ENCODE measurements at places on chromosomes 5 and 9. TPM values are rescaled to one million over a fixed set of nuclear protein-coding genes. Genes with fewer than 3 reads are reported as not detected.

OTP gene
- not detected for total RNA-seq

GRXCR2 gene
- total RNA-seq: not detected

PAPPA gene
- 1.0 TPM for total RNA-seq

OBP2B gene
- total RNA-seq: not detected

SIT1 gene
- total RNA-seq: 0.26 TPM

SOX30 gene
- total RNA-seq: not detected

SEMA5A gene
- 3.4 TPM for total RNA-seq

HTR1A gene
- total RNA-seq: not detected

GPR150 gene
- 3.3 TPM for total RNA-seq

- no peak for DNase-seq
Measured at GRCh38 chr9:14530366-14530765, 162.9 kb downstream of the ZDHHC21 start.

DNA sequence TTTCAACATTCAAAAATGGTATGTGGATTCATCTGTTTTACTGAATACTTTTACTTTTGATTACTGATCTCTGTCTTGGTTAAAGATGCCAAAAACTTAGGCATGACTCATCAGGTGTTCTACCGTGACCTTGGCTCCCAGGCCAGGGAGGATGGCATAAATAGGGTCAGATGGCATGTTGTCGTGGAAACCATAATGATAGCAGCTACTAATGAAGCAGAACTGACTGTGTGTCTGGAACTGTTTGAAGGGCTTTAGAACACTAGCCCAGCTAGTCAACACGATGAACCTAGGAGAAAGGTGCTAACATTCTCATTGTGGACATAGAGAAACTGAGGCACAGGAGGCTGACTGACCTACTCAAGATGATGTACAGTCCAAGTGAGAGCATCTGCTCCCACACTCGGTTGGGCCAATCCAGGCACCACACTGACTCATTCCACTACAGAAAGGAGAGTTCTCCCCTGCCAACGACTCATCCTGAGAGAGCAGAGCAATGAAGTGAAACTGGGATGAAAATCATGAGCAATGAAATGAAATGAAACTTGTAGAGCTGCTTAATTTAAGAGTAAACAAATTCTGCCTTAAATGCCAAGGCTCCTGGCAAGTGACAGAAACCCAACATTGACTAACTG lies 116.0 kb downstream of the TENT4A start:
- no peak for DNase-seq

DNA sequence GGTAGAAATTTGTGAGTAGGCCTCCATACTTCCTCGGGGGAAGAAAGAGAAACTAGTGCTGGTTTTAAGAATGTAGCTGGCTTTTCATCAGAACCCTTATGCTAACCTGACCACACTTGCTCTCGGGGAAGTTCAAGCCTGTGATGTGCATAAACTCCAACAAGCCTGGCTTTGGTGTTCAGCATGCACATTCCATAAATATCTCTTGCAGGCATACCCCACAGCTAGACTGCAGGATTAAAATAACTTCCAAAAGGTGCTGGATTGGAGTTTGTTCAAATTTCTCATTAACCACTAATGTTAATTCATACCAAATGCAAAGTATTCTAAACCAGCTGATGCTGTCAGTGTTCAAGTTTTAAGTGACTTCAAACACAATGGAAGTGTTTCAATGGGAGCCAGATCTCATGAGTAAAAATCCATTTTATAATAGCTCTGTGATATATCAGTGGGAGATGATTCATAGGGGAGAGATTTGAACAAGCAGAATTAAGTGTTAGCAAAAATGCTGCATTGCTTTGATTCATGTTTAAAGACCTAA lies 79.4 kb downstream of the NPR3 start:
- no peak for DNase-seq

DNA sequence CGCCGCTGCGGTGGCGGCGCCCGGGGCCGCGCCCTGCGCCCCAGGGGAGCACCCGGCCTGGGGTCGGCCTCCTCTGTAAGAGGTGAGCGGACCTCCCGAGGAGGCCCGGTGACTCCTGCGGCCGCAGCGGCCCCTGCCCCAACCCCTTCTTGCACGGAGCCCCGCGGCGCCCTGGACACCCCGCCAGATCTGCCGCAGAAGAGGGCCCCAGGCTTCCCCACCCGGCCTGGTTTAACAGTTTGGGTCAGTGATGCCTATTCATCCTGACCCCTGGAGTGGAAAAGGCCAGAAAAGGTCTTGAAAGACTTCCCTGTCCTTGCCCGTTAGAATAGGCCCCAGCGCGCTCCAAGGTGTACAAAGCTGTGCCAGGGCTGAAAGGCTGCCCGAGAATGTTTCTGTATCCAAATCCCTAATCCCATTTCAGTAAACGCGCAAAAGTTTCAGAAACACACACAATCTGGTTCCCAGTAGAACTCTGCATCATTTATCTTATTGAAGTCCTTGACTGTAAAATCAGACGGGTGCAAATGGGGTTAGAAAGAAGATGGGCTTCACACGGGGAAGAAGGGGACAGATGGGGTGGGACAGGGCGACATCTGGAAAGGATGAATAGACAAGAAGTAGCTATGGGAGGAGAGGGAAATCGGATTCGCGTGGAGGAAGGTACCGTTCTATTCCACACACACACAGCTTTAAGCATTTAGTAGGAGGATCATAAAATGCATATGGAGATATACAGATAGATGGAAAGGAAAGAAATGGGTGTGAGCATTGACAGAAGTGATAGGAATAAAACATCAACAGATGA lies 1.1 kb upstream of the SSBP2 start:
- peak; percentile 51 for DNase-seq

DNA sequence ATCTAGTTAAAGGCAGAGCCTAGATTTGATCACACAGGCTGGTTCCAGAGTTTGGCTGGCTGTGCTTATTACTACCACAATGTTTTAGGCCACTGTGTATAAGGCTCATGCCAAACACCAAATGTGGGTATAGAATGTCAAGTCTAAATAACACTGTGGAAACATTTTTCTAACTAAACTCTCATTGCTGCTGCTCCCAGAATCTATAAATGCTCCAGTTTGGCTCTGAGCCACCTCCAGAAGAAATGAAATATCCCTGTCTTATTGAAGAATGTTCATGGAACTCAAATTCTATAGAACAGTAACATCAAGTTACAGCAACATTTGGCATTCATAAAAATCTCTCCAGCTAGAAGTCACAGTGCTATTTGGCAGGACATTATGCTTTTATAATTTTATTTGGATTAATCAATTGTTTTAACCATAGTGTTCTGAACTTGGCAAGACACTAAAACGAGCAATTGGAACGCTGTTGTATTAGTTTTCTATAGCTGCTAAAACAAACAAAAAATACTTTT lies 178.1 kb upstream of the COX7C start:
- no peak for DNase-seq

DNA sequence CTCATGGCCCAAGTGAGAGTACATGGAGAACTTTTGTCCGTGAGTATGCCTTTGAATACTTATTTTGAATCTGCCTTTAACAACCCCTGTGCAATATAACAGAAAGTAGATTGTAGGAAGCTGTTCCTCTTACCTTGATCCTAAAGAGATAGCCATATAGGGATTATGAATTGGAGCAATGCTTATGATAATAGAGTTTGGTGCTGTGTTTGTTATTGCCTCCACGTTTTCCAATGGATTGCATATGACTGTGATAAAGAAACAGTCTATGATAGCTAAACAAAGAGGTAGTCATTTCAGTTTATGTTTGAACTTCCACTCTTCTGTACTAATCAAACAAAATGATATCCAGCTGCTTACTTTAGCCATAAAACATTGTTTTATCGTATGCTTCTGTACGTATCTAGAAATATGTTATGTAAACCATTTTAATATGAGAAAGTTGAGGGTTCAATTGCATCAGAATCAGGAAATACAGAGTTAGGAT lies 199.6 kb upstream of the RGMB start:
- DNase-seq: no peak

DNA sequence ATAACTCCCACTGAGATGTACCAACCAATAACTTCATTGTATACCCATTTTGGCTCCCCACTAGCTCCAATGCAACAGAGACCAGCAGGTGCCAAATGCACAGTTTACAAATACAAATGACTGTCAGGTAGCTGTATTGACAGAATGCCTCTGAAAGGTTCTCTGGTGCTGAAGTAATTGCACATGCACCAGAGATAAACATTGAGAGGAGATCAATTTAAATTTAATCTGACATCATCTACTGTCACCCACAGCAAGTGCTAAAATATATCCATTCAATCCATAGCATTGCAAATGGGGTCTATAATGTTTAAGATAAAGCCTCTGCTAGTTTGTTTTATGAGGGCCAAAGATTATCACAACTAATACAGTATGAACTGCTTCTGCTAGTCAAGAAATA lies 80.2 kb downstream of the STX17 start:
- no peak for DNase-seq

DNA sequence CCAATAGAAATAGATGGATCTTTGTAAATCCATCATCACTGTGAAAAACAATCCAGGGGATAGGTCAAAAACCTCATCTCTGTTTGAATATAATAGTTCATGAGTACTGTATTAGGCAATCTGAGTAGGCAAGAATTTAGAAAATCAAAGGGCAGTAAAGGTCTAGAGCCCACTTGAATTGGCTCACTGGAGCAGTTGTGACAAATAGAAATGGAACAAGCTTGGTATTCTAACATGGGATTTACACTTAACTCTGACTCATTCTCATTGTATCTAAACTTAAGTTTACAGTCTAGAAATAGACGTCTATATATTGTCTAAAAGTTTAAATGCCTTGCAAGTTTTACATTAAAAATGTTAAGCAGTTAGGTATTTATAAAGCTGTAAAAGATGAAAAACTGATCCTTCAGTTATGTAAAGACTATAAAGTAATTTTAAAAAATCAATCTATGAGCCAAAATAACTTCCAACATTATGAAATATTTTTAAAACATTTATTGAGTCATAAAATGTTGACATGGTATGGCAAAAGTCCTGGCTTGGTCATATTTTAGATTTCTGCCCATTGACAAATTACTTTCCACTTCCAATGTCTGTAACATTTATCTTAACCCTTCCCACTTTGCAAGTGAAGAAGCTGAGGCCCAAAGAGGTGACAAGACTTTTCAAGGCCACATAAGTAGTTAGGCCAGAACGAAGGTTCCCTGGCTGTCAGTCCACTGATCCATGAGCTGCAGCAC lies 203.7 kb upstream of the NREP start:
- DNase-seq: no peak

DNA sequence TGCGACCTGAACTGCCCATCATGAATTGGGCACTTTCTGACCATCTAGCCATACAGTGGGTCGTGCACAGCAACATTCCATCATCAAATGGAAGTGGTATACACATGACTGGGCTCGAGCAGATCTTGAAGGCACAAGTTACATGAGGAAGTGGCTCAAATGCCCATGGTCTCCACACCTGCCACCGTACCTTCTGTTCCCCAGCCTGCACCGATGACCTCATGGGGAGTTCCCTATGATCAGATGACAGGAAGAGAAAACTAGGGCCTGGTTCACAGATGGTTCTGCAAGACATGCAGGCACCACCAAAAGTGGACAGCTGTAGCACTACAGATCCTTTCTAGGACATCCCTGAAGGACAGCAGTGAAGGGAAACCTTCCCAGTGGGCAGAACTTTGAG lies 21.8 kb downstream of the MTMR12 start:
- peak; percentile 67 for DNase-seq

GRCh38 chr5:150335778-150336177 lies 21.7 kb upstream of the TCOF1 start:
- no peak for DNase-seq

DNA sequence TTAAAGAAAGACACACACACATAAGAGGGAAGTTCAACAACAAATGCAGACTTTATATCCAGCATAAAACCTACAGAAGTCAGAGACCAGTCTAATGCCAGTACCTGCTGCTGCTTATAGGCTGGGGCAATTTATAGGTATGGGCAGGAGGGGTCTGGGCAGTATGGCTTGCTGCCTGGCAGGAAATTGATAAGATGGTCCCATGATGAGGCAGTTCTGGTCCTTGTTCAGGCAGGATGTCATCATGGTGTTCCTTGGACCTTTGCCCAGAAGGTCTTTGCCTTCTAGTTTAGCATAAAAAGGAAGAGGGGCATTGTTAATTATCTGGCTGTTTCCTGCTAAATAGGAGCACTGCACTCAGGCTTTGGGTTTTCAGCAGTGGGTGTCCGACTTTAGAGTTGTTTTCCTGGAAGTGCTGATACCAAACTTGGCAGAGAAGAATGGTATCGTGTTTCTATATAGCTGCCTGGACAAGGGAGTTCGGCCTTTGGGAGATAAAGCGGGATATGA lies 10.4 kb upstream of the PDCD1LG2 start:
- DNase-seq: no peak

DNA sequence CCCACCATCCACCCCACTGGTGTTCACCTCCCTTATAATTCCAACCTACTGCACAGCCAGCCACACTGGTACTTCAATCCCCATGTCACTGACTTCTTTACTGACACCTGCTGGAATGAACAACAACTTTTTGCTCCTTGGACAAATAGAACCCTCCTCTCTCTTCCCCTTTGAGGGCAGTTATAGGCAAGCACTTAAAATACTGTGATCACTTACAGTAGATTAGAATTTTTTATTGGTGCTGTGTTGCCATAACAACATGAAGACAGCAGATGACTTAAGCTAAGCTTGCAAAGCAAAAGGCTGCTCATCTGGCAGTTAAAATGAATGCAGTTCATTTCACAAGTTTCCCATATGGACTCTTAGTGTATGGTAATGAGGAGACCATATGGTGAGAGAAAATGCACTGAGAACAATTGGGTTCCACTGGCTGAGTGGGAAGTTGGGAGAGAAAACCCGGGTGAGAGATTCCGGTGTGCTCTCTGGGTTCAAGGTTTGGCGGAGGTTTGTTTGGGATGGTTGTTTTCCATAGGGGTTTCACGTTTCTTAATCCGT lies 374.3 kb downstream of the EBF1 start:
- no peak for DNase-seq

- no peak for DNase-seq
Measured at GRCh38 chr5:54063817-54064216, 246.6 kb downstream of the ARL15 start.

- DNase-seq: no peak
Measured at GRCh38 chr9:72627956-72628540, 106.6 kb downstream of the TMC1 start.

DNA sequence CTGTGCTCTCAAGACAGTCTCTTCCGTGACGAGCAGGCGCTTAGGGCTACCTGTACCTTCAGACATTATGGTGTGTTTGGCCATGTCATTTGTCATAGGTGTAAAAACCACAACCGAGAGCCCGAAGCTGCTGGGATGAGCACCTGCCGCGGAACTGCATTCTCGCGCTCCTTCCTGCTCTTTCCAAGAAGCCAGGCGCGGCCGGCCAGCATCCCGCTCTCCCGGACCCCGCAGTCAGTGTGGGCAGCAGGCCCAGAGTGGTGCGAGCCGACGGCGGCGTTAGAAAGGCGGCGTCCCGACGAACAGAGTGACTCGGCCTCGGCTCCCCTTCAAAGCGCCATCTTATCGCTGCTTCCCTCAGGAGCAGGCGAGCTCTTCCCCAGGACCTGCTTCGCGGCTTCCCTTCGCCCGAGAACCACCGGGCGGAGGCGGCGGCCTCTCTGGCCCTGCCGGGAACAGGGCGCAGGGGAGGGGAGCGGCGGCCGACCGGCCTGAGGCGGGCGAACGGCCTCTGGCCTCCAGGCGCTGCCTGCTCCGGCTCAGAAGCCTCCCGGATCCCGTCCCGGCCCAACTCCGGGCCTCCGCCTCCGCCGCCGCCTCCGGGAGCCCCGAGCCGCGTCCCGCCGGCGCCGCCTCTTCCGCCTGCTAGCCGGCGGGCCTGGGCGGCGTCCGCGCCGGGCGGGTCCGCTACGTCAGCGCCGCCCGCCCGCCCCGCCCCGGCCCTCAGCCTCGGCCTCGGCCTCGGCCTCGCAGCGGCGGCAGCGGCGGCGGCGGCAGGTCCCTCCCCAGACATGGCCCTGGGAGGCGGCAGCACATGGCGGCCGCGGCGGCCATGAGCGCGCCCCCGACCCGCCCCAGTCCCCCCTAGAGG lies at the start of gene FAM120A:
TSS of gene FAM120A (plus strand) at position 741 of the 871 bp plus-strand sequence. CDS start 231 bp downstream, outside the sequence.
- peak; percentile 78 for DNase-seq
